ENCODE measurements at places on chromosomes 1 and 21.

- no peak for DNase-seq
Observed at GRCh38 chr1:65229201-65229600, 80.1 kb upstream of the DNAJC6 start.

DNA sequence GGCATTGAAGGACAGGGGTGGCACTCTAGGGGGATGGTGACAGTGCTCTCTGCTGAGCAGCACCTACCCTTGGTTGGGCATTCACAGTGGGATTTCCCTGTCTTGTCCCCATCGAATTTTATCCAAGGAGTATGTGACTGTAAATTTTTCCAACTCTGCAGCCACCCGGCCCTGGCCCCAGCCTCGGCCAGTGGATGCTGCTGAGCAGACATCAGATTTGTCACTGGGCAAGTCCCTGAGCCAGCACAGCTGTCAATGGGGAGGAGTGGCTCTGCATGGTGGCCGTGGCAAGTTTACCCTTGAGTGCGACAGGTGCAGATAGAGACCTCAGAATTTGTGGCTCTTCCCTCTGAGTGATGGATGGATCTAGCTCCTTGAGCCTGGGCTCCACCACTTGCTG is 240.2 kb upstream of the CSF3R start:
- no peak for DNase-seq

GRCh38 chr1:216175714-216176113 is 247.5 kb downstream of the USH2A start:
- DNase-seq: no peak

DNA sequence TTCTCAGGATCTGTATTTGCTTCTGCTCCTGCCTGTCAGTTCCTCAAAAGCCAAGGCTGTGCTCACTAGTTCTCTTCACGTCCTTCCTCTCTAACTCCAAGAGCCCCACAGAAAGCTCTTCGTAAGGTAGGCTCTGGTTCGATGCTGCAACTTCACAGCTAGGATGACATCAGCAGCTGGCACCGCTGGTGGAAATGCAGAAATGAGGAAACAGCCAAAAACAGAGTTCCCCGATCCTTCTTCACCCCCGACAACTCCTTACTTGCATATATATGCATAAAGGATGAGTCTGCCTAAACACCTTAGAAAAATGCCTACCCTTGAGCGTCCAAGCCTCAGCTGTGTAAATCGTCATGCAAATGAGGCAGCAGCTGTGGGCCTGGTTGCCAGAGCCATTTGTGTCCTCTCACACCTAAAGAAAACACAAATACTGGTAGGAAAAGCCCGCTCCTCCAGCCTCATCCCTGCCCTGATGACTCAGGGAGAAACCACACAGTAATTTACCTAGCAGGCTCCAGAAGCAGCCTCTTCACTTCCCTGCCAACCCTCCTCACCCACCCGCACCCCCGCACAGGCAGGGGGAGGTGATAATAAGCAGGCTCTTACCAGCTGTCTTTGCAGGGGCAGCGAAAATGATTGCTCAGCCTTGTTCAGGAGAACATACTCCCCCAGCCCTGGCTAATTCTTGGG is 28.2 kb downstream of the BATF3 start:
- DNase-seq: no peak

DNA sequence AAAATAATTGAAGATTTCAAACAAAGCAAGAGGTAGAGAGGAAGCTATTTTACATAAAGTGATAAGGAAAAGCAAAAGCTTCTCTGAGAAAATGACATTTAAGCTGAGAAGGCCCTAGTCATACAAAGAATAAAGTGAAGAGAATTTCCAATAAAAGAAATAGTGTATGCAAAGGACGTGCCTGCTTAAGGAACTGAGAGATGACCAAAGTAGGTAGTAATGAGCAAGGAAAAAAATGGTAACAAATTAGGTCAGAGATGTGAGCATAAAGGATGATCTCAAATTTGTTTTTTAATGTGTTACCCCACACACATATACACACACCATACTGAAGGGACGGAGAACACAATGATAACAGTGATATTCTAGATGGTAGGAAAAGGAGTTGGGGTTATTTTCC is 46.4 kb downstream of the NRIP1 start:
- no peak for DNase-seq

- DNase-seq: no peak
Observed at GRCh38 chr1:21886486-21887215, 50.5 kb downstream of the HSPG2 start.

DNA sequence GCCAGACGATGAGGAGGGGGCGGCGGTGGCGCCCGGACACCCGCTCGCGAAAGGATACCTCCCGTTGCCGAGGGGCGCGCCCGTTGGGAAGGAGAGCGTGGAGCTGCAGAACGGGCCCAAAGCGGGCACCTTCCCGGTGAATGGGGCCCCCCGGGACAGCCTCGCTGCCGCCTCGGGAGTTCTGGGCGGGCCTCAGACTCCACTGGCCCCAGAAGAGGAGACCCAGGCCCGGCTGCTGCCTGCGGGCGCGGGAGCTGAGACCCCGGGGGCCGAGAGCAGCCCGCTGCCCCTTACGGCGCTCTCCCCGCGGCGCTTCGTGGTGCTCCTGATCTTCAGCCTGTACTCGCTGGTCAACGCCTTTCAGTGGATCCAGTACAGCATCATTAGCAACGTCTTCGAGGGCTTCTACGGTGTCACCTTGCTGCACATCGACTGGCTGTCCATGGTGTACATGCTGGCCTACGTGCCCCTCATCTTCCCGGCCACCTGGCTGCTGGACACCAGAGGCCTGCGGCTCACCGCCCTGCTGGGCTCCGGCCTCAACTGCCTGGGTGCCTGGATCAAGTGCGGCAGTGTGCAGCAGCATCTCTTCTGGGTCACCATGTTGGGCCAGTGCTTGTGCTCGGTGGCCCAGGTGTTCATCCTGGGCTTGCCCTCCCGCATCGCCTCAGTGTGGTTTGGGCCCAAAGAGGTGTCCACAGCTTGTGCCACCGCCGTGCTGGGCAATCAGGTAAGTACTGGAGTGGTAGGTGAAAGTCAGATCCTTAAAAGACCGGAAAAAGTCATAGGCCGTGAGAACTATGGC is 588 bp downstream of the FLVCR1 start:
- DNase-seq: no peak

DNA sequence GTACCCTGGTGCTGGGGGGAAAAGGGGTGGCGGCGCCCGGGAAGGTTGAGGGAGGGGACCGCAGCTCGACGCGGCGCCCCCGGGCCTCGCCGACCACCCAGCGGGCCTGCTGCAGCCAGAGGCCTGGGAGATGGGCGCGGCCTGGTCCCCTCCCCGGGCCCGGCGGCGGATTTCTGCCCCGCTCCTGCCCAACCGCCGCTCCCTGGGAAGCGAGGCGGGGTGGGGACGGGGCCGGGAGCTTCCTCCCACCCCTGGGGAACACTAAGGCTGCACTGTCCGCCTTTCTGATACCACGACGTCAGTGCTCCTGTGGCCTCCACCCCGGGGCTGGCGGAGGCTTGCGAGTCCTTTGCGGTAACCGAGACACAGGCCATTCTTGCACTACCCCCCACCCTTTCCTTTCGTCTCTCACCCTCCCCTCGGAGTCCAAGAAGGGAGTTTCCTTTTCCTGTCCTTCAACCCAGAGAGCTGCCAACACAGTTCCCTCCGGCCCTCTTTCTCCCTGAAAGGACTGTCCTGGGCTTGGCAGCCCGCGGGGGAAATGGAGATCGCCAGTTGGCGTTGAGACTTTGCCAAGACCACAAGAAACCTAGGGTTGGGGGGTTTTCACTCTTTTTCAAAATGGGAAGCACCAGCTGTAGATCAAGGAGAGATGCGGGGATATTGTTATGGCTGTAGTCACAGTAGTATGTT is 742 bp downstream of the SH3GLB1 start:
- DNase-seq: peak; percentile 13

GRCh38 chr1:220371324-220371723 is 99.1 kb upstream of the RAB3GAP2 start:
- DNase-seq: no peak

DNA sequence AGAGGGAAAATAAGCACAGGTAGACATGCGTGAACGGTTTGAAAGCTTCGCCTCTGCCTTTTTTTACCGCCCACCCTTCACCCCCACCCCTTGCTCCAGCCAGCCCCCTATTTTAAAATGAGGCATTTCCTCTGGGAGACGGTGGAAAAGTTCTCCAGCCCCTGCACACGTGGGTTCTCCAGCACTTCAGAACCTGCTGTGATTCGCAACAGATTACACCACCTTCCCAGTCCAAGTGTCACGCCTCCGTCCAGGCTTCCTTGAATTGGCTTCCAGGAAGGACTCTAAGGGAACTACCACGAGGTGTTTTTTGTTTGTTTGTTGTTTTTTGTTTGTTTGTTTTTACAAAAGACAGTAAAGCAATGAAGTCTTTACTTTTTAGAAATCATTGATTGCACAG is 2.6 kb downstream of the LRRC7 start:
- no peak for DNase-seq

DNA sequence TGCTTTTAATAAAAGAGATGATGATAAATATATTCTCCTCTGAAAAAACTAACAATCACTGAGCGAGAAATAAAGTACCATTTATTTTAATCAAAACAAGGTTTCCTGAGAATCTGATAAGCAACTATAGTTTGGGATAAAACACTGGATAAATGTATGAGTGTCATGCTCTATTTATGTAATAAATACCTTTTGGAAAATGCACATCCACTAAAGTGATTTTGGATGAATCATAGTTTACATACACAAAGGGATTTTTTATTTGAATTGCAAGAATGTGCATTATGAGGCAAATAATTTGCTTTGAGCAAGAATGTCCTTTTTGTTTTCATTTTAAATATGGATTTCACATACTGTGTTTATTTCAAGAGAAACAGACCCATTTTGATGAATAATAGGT is 1483.5 kb downstream of the MRPL39 start:
- no peak for DNase-seq

GRCh38 chr1:119595606-119596005 is 52.5 kb downstream of the ZNF697 start:
- no peak for DNase-seq

DNA sequence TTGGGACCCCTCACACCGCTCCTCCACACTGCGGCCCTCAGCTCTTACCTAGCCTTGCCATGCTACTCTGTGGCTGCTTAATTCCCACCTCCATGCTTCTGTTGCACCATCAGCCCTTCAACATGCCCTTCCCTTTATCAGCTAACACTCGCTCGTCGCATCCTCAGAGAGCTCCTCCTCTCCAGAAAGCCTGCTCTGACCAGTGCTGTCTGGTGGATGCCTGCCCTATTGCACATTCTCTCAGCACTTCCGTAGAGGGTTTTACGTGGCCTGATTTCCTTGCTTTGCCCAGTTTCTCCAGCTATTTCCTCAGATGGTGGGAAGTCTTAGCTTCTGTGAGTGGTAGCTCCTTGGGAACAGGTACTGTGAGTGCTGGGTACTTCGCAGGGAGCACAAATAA is 10.3 kb upstream of the LAD1 start:
- no peak for DNase-seq

DNA sequence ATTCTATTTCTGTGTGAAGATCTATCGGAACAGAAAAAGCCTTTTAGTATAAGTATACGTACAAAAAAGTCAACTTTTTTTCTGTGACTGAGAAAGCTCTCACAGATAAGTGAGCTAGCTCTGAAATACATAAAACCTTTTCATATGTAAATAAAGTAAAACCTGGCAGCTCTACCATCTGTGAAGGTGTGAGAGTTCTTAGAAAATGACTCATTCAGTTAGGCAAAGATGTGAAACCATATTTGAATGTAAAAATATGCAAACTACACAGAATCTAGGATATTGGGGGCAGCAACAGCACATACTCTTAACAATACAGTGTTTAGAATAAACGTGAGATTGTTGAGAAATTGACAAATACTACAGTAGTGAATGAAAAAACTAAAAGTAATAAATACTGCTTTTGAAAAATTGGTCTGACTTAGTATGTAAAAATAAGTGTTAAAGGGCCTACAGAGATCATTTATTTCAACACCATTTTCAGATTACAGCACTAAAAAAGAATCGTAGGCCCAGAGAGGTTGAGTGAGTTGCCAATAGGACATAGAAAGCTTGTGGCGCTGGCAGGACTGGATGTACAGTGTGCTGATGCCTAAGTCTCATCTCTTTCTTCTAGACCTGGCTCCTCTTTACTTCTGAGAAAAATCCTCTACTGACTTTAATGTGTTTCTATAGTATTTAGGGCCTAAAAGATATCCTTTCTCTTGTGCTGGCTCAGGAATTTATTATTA is 19.8 kb downstream of the ATP6V1G3 start:
- no peak for DNase-seq

GRCh38 chr1:154157520-154158306 is 2.8 kb upstream of the NUP210L start:
- peak; percentile 28 for DNase-seq

DNA sequence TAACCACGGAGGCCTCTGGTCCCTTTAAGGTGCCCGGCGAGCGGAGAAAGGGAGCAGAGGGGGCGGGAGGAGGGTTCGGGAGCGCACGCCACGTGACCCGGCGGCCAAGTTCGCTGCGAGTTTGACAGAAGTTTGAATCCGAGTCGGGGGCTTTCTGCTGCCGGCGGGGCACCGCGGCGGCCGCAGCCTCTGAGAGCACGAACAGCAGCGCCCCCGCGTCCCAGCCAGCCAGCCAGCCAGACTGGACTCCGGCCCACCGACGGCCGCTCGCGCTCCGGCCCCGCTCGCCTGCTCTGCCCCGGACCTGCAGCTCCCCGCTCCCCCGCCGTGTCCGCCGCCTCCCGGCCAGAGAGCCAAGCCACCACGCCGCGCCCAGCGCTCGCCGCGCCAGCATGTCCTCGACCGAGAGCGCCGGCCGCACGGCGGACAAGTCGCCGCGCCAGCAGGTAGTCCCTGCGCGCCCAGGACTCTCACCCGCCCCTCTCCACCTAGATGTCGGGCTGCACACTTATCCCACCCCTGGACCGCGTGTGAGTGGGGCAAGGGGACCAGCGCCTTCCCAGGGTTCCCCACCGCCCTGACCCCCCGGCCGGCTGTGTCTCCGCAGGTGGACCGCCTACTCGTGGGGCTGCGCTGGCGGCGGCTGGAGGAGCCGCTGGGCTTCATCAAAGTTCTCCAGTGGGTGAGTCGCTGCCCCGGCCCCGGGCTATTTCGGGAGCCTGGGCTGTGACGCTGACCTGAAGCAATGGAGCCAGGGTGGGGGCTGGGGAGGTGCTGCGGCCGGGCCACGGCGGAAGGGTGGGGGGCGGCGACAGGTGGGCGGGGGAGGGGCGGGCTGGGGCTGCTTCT is at the start of gene SYPL2:
Gene SYPL2 (plus strand): TSS at position 95 of the 849 bp plus-strand sequence. CDS start 298 bp downstream, at position 393.
- no peak for DNase-seq

DNA sequence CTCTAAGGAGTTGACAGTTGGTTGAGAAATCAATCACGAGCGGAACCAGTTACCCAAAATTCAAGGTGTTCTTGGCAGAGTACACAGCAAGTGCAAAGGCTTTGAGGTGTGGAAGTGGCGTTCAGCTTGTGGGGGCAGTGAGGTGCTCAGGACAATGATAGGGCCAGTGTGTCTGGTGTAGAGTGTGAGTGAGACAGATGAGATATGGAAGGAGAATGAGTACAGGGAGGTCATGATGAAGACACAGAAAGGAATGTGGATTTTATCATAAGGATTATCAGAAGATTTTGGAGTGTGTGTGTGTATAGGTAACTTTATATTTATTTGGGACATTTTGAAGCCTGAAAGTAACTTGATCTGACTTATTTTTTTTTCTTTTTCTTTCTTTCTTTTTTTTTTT is 40.9 kb downstream of the IFI44 start:
- DNase-seq: no peak

DNA sequence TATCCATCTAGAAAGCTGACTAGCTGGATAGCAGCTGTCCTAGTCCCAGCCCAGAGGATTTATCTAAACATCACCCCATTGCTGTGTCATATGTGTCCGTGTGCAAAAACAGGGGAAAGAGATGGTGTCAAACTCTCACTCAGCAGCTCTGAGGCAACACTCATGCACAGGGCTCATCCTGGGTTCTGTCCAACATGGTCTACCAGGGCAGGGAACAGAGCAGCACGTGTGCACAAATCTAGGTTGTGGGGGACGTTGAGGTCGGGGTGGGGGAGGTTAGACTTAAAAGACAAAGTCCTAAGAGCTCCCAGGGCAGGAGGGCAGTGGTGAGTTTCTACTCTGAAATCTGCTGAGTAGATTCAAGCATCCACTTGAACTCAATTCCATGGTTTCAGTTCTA is 16.2 kb downstream of the PI4KB start:
- no peak for DNase-seq
